ENCODE measurements at places on chromosomes 7 and 10.
A peak's percentile ranks its signal among the peaks of the same experiment; 100 is the strongest.

- DNase-seq, result peak; percentile 23
These were observed 41.6 kb downstream of the FRMPD2 start for GRCh38 chr10:48232717-48233447.

DNA sequence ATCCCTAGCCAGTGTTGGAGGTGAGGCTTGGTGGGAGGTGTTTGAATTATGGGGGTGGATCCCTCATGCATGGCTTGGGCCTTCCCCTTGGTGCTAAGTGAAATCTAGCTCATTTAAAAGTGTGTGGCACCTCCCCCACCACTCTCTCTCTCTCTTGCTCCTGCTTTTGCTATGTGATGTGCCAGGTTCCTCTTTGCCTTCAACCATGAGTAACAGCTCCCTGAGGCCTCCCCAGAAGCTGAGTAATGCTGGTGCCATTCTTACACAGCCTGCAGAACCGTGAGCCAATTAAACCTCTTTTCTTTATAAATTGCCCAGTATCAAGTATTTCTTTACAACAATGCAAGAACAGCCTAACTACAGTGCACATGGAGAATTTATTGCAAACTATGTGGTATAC, 188.8 kb upstream of the POT1 start:
- no peak for DNase-seq

DNA sequence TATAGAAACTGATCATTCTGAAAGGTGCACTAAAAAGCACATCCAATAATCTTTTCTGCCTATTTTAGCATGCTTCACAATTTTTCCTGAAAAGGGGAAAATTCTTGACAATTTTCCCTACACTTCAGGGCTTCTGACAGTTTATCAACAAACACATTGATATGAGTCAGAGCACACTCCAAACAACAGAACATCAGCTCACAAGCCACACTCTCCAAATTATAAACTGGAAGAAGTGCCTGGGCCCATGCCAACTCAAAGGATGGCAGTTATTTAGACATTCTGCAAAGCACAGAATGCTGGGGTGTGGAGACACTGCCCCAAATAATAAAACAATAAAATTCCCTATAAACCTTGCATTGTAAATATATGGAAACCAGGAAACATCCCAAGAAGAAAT, 90.8 kb downstream of the ELAPOR2 start:
- no peak for DNase-seq

- peak; percentile 82 for DNase-seq
These were observed 2.4 kb downstream of the CDK6 start for GRCh38 chr7:92833766-92834506.

DNA sequence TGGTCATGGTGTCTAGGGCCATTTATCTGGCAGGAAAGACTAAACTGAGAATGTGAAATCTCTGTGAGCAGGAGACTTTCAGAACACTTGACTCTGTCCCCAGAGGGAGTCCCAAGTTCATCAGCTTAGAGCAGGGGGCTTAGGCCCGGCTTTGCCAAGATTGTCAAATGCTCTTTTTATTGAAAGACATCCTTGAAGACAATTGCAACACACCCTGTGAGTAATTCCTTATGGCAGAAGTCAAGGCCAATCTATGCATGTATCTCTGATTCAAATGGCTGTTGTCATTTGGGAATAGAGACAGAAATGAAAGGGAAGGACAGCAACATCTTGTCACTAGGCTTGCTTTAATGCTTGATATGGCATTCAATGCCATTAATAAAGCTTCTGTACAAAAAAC, 33.7 kb downstream of the BAMBI start:
- no peak for DNase-seq

DNA sequence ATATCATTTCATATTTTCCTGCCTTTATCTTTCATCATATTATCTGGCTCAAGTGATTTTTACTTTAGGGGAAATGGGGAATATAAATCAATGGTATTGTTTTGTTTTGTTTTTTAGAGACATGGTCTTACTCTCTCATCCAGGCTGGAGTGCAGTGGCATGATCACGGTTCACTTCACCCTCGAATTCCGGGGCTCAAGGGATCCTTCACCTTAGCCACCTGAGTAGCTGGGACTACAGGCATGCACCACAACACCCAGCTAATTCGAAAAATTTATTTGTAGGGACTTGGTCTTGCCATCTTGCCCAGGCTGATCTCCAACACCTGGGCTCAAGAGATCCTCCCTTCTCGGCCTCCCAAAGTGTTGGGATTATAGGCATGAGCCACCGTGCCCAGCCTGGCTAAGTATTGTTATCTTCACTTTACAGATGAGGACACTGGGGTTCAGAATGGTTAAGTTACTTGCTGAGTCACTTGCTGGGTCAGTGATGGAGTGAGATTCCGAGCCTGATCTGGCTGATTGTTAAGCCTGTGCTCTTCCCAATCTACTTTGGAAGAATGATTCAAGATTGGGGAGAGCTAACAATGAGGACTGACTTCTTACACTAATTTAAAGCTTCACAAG, 3.7 kb upstream of the SLC16A9 start:
- DNase-seq, result no peak
